GM13977 (cell line): ENCODE measurements at places on chromosomes 12 and 14.

GRCh38 chr12:41234692-41235091 is 46.6 kb downstream of the PDZRN4 start:
- DNase-seq, result no peak

GRCh38 chr14:54728700-54729527 is 162.0 kb downstream of the SAMD4A start:
- no peak for DNase-seq

DNA sequence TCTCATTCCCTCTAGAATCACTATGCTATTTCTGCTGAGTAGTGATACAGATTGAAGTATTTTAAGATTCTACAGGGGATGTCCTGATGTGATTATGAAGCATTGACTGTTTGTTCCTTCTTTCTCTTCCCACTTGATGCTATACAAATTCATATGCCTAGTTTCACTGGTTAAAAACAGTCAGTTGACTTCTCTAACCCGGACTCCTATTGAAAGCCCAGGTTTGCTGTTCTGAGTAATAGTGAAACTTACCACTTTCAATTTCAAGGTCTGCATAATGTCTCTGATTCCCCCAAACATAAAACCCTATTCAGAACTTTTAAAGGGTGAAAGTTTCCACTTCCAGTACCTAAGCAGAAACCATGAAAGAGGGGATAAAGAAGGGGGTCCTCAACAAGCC is 117.7 kb upstream of the RPL10L start:
- DNase-seq, result peak; percentile 19

DNA sequence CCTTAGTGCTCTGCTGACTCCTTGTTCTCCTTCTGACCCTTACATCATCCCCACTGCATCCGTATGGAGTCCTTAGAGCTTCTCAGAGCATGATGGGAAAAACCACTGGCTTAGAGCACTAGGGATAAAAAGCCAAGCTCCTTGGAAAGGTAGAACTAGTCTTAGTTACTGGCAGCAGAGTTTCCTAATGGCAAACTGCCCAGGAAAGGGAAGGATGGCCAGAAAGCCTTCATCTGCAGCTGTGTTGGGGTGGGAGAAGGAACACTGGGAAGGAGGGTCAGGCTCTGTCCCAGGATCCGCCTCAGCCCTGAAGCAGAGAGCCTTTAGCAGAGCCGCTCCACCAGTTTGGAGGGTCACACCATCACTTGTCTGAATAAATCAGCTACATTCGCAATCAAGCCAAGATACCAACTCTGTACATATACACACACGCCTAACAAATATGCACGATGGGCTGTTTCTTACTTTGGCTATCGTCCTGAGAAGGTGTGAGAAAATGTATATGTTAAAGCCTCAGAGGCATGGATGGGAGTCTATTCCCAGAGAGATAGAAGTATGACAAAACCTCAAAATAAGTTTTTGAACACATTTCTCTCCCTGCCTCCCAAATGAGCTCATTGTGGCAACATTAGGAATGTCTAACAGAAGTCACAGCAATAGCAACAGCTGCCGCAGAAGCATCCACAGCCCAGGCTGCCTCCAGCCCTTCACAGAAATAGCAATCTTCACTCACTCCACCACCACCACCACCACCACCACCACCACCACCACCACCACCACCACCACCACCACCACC is 18.6 kb upstream of the GALNT8 start:
- no peak for DNase-seq

DNA sequence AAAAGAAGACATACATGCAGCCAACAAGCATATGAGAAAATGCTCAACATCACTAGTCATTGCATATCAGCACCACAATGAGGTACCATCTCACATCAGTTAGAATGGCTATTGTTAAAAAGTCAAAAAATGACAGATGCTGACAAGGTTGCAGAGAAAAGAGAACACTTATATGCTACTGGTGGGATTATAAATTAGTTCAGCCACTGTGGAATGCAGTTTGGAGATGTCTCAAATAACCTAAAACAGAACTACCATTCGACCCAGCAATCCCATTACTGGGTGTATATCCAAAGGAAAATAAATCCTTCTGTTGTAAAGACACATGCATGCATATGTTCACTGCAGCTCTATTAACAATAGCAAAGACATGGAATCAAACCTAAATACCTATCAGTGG is 238.4 kb downstream of the KCNC2 start:
- DNase-seq, result no peak

DNA sequence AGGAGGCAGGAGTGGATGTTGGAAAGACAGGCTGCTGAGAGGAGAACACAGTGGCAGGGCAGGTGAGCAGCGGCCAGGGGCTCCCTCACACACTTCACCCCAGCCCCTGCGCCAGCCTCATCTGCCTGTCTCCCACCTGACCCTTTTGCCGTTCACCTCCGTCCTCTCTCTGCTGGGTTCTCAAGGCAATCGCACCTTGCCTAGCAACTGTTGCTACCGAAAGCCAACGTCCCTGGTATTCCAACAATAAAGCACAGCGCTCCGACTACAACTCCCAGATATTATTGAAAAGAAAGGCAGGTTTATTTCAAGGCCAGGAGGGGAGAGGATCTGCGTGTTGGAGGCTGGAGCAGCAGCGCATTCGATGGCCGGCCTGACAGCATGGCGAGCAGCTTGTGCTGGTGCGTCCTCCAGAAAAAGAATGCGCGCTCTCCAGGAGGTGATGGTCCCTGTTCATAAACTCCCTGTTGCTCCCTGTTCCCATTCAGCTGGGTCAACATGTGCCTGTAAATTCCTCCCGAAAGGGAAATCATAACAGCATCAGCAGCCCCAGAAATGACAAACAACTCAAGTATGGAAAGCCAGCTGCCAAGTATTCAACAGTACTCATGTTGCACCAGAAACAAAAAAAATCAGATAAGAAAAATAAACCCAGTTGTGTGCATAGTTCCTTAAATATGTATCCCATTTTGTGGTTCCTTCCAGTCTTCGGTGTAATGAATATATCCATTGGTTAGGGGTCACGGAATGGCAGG is 153.0 kb upstream of the DIO3 start:
- DNase-seq, result no peak

DNA sequence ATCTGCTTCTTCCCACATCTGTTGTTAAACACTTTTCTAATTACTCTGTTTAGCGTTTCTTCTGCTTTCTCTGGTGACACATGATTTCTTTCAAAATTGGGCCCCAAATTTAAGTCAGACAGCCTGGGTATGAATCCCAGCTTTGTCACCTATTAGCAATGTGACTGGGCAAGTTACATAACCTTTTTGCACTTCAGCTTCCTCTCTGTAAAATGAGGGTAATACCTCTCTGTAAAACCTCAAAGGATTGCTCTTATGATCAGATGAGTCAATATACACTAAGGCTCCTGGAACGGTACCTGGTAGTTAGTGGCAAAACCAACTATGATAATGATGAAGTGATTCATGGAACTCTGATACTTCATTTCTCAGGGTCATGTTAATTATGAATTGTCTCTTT is 33.0 kb downstream of the E2F7 start:
- DNase-seq, result no peak

GRCh38 chr14:105476831-105477659 is 2.4 kb downstream of the CRIP2 start:
- DNase-seq, result no peak

GRCh38 chr14:52307905-52308304 is 6.2 kb upstream of the PTGER2 start:
- DNase-seq, result no peak

GRCh38 chr14:23435543-23436326 is at the start of gene MYH7:
Gene MYH7, minus strand, starts transcription at chr14:23435660. Its CDS starts 1,928 bp downstream, at chr14:23433732.
- DNase-seq, result peak; percentile 1

DNA sequence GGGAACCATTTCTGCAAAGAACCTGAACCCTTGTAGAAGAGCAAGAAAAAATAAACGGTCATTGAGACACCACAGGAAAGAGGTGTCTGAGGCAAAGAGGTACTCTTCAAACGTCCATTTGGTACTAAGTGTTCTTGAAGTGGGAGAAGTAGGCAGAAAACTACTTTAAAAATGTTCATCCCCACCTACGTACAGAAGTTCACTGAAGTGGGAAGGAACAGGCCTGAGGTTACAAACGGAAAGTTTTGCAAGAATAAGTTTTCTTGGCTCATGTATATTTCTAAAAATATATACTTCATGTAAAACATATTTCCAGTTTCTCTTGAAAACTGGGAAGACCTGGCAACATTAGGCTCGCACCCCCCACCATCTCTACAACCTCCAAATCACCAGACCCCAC is 61.2 kb downstream of the STXBP6 start:
- DNase-seq, result no peak

GRCh38 chr14:90513161-90514014 is 116.6 kb downstream of the CALM1 start:
- no peak for DNase-seq

DNA sequence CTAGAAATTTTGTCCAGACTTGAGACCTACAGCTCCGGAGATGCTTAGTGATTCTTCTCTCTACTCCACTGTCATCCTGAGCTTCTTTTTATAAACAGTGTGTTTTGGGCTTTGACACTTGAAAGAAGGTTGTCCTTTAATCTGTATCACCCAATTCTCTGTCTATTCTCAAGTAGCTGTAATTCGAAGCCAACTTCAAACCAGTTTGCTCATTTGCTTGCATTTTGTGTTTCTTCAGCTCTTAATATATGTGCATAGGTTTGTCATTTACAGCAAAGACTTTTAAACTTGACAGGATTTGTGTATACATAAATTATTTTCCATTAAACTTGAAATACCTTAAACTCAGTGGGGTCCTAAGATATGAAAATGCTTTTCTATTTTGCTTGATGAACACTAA is 16.4 kb upstream of the MYBPC1 start:
- DNase-seq, result no peak

DNA sequence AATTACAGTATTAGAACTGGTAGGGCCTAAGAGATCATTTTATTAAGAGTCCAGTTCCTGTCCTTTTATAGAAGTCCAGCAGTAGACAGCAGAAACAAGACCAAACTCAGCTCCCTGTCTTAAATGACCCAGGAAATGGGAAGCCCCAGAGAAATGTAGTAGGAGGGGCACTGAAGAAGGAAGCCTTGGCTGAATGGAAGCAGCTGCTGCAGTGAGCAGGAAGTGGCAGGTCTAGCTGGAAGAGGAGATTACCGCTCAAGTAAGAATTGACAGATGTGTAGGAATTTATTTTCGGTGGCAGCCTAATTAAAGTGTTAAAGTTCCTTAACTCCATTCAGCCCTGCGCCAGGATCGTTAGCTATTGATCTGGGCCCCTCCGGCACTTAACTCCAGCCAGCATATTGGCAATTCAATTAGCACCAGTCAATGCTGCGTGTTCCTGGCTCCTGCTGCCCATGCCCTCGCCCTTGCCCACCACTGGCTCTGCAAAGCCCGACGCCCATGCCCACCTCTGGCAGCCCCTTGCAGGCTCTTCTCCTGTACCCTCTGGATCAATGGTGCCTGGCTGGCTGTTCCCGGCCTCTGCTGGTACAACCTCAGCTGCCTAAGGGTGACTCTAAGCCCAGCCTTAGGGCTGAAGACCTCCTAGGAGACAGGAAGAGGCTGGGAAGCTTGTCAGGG is 21.1 kb downstream of the ZFHX2 start:
- no peak for DNase-seq

GRCh38 chr12:96878704-96879103 is 28.4 kb upstream of the NEDD1 start:
- no peak for DNase-seq

GRCh38 chr12:31651893-31652521 is 7.5 kb upstream of the ETFBKMT start:
- no peak for DNase-seq

GRCh38 chr12:96520767-96521166 is 31.4 kb downstream of the CFAP54 start:
- no peak for DNase-seq

GRCh38 chr14:76901171-76902055 is 75.2 kb downstream of the LRRC74A start:
- DNase-seq, result no peak

- no peak for DNase-seq
Measured at GRCh38 chr12:73185403-73185802, 913.2 kb downstream of the TRHDE start.

DNA sequence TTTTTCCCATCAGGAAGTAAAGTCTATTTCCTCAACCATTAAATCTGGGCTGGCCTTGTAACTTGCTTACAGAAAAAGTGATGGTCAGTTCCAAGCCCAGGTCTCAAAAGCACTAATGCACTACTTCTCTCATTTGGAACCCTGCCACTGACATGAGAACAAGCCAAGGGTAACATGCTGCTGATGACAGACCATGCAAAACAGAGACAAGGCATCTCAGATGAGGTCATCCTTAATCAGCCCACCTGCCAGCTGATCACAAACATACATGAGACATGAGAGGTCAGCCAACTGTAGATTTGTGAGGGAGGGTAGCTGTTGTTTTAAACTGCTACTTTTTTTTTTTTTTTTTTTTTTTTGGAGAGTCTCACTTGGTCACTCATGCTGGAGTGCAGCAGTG is 16.2 kb downstream of the TWF1 start:
- DNase-seq, result no peak

GRCh38 chr12:110825530-110825929 is 21.3 kb upstream of the CCDC63 start:
- no peak for DNase-seq

DNA sequence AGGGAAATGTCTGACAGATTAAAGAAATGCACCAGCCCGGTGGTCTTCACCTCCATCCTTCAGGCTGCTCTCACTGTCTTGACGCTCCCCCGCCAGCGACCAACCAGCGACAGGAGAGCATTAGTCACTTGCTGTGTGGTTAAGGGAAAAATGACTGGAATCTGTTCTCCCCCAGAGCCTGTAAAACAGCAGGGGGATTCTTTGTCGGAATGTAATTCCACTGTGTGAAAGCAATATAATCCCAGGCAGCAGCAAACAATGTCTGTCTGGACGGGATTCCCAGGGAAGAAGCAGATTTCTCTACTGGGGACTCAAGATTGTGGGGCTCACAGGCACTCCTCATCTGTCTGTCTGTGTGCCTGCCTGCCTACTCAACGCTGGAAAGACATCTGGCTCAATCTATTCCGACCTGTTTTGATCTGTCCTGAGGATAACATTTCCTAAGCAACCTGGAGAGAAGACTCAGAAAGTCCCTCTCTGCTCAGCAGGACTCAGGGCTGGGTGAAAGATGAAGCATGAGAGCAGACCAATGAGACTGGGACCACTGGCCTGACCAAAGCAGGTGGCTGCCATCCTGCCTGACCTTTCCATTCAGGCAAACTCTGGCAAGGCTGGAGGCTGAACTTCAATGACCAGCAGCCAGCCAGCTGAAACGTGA is 54.6 kb downstream of the NUAK1 start:
- no peak for DNase-seq

DNA sequence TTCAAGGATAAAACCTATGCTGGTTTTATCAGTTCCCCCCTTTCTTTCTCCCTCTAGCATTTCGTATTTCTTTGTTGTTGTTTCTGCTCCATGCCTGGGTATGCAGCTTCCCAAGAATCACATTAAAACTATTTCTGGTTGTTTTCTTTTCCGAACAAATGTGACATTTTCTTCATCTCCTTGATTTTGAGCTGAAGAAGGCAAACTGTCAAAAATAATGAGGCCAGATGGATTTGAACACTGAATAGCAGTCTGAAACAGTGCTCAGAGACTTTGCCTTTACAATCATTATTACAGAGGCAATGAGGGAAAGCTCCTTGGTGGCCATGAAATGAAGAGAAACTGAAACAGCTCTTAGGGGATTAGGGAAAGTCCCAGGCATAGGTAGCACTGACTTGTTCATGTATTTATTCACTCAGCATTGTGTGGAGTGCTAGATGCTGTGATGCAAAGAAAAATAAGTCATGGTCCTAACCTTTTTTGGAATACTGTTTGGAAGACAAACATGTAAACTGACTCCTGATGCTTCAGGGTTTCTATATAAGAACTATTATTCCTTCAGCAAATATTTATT is 319.5 kb downstream of the FUT8 start:
- peak; percentile 59 for DNase-seq
